ENCODE measurements at places on chromosomes 1 and 21.

- no peak for DNase-seq
Measured at GRCh38 chr1:93004566-93005251, 43.4 kb upstream of the DIPK1A start.

- DNase-seq: no peak
Measured at GRCh38 chr1:14740016-14740415, 141.5 kb downstream of the KAZN start.

GRCh38 chr1:78355656-78356055 lies 135.1 kb upstream of the PTGFR start:
- DNase-seq: no peak

GRCh38 chr1:52947490-52947889 lies 20.4 kb downstream of the SCP2 start:
- no peak for DNase-seq

GRCh38 chr1:101182627-101183387 lies 54.0 kb upstream of the S1PR1 start:
- DNase-seq: no peak

All from stimulated activated CD8-positive, alpha-beta memory T cell treated with anti-CD3 and anti-CD28 coated beads, Interleukin-2, amount 100 ng/mL, for 1 hour (primary cell).